D721Med (cell line): ENCODE measurements at places on chromosomes 3 and 15.

DNA sequence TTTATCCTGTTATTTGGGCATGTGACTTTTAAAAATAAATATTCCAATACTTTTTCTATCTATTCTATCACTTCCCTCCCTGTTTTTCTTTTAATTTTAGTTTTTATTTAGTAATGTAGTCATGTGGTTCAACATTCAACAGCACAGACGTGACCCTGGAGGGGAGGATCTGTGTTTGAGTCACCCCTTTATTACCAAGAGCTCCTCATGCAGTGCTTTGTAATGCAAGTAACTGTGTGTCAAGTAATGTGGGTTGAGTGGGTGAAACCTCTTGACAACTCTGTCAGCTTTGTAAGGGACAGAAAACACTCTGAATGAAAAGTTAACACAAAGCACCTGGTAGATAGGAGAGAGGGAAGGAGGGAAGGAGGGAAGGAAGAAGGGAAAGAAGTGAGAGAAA is 89.7 kb upstream of the FGF12 start:
- DNase-seq = no peak

DNA sequence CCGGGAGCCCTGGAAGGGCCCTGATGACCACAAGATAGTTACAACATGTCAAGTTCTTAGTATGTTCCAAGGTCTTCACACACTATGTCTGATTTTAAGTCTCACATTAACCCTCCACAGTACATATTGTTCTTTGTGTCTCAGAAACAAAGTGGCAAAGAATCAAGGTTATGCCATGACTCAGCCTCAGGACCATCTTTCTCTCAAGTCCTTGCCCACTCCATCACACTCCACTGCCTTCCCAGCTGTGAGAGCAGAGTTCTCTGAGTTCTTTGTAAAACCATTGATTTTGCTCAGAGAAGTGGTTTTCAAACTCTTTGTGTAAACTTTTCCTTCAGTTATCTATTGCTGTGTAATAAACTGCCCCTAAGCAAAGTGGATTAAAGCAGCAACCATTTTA is 67.9 kb upstream of the C3orf80 start:
- DNase-seq = no peak

GRCh38 chr3:9617056-9617455 is 32.2 kb upstream of the MTMR14 start:
- DNase-seq = no peak

DNA sequence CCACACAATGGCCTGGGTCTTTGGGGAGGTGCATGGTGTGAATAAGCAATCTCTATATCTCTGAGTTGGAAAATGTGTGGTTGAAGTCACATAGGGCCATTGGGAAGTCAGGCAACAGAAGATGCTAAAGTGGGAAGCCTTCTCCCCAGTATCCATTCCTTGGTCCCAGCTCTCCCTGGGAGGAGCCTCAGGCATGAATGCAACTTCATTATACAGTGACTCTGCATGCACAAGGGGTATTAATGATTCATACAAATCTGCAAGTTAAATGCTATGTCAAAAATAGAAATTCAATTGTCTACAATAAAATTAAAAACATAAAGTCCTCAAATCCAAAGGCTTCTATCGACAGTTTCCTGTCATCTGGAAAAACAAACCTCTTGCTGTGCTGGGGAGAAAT is 108.8 kb downstream of the RAB11A start:
- no peak for DNase-seq

- no peak for DNase-seq
Observed at GRCh38 chr3:50201573-50202315, 3.3 kb upstream of the SLC38A3 start.

DNA sequence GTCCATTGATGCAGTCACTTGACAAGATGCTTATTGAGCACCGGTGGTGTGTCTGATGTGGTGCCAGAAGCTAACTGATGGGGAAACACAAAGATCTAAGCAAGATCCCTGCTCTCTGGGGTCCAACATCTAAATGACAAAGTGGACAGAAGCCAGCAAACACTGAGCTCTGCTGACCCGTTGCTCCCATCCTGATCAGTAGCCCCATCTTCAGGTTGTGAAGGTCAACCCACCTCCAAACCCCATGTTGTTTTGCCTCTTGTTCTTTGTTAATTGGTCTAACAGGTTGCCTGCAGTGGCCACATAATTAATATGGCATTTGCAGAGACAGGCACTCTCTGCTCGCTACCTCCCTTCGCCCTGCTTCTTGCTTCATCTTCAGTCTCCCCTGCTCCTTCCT is 21.5 kb upstream of the GLCE start:
- no peak for DNase-seq

- DNase-seq = no peak
Observed at GRCh38 chr3:103690536-103690935, 1255.7 kb downstream of the ZPLD1 start.

- DNase-seq = no peak
Observed at GRCh38 chr3:8366219-8366810, 135.3 kb upstream of the LMCD1 start.

DNA sequence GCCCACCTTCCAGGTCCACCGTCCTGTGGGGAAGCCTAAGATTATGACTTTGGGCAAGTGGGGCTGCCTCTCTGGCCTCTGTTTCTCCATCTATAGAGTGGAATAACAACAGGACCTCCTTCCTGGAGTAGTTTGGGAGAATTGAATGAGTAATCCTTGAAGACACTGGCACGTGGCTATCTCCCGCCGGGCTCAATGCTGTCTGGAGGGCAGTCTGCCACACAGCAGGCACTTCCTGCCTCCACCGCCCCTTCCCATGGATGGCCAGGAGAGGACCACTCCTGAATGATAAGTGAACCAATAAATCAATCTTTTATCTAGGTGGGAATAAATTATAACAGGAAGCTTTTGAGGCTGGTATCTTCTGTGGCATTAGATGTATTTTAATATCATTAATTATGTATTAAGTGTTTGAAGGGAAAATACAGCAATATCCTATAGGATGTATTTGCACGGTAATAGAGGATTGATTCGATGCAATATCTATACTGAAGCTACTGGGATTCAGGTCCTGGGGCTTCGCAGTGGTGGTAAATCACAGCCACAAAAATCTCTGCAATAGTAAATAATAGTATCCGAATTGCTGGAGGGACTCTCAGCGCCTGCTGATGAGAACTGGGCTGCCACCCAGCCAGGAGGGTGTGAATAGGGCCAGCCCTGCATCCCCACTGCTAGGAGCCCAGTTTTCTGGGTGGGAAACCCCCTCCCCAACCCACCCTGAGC is 15.9 kb downstream of the MEGF11 start:
- DNase-seq = no peak

GRCh38 chr15:76235186-76235826 is 76.0 kb downstream of the ETFA start:
- DNase-seq = no peak

DNA sequence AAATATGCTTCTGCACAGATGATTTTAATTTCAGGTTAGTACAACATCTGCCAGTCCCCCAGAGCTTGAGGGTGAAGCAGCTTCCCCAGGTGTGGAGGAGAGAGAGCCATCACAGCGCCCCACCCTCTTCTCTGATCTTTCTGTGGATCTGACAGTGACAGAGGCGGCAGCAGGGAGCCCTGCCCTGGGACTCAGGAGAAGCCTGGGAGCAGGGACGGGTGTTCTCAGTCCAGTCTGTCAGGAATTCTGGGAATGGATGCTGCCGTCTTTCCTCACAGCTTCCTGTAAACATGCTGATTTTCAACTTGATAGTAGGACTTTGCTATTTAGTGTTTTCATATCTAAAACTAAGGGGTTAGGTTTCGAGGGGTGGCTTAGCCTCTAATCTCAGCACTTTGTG is 11.4 kb upstream of the RAB8B start:
- no peak for DNase-seq

GRCh38 chr15:100596792-100597191 is 5.2 kb downstream of the LINS1 start:
- DNase-seq = no peak

GRCh38 chr15:100614336-100614735 is 11.9 kb downstream of the ASB7 start:
- DNase-seq = no peak

DNA sequence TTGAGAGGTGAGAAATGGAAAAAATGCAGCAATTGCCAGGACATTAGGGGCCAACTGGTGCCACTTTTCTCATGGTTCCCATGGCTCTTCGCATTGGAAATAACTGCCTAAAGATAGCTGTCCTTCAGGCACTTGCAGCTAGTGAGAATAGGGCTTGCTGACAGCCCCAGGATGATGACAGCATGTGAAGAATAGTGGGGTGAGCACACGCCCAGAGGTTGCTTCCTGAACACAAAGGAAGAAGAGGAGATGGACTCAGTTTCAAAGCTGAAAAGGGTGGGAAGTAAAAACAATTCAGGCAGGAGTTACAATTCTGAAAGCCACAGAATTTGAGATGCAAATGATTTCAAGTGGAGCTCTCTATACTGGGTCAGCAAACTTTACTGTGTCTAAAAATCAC is 45.6 kb downstream of the TNFAIP8L3 start:
- DNase-seq = no peak

DNA sequence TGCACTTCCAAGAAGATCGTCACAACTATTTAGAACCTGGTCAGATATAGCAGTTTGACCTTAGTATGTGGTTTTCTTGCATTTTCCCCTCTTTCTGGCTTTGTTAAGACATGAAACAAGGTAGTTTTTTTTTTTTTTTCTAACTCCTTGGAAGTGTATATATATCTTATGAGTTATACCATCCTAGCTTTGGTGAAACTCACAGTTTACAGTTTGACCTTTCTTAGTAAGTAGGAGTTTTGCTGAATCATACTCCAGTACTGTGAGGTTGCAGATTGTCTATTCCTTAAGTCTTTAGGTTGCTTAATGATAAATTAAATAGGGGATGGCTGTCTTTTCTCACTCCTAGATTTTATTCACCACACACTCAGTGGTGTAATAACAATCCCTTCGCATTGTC is 325.0 kb downstream of the RBMS3 start:
- DNase-seq = no peak

- no peak for DNase-seq
Observed at GRCh38 chr15:23416349-23417276, 30.4 kb downstream of the GOLGA6L2 start.

GRCh38 chr3:192161661-192162060 is 565.7 kb downstream of the FGF12 start:
- DNase-seq = no peak

DNA sequence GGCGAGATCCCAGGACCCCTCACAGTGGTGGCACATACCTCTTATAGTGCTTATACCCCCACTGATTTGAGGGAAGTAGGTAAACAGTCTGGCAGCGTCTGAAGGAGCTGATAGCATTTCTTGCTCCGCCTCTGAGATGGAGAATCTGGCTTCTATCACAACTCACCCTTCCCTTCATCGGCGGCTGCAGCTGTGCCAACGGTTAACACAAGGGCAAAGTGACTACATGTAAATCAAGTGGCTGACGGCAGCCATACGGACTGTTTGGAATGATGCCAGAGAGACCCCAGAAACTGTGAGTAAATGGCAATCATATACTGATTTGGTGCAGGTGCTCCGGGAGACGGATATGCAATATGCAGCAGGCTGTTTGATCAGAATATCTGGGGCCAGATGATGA is 66.8 kb upstream of the UNC13C start:
- no peak for DNase-seq

DNA sequence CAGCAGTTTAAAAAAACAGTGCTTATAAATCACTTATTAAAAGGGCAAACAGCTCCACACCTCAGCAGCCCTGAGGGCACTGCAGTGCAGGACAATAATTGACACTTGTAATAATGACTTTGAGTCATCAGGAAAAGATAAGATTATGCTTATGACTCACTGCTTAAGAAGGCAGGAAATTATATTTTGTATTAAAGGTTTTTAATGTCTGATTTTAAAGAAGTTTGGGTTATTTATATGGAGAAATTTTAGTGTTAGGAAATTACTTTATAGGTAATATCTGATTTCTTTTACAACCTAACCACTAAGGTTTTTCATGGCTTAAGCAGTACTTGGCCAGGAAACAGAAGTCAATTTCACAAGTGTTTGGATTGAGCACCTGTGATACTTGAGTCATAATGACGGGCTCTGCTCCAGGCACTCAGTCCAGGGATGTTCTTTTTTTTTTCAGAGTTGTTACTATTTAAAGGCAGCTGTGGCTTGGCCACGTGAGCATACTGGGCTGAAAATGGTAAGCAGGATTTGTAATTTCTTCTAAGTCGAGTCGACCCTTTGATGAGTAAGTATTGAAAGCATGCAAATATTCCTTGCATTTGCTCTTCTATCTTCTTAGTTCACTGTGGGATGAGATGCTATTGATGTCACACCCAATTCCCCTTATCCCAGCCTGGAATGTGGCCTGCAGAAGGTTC is 21.6 kb upstream of the SLC6A20 start:
- DNase-seq = no peak

- no peak for DNase-seq
Observed at GRCh38 chr3:88707837-88708236, 399.6 kb upstream of the EPHA3 start.

- DNase-seq = no peak
Observed at GRCh38 chr3:191523148-191523547, 62.2 kb downstream of the PYDC2 start.

GRCh38 chr15:45130291-45131000 is 652 bp downstream of the DUOX1 start:
- DNase-seq = no peak

- no peak for DNase-seq
Observed at GRCh38 chr3:170189398-170190256, 8.1 kb upstream of the PHC3 start.

- DNase-seq = no peak
Observed at GRCh38 chr3:107797586-107797985, 274.8 kb downstream of the BBX start.

GRCh38 chr15:89192766-89193165 is 28.6 kb downstream of the RLBP1 start:
- DNase-seq = no peak

GRCh38 chr3:115832265-115832664 is 209.0 kb downstream of the GAP43 start:
- no peak for DNase-seq

DNA sequence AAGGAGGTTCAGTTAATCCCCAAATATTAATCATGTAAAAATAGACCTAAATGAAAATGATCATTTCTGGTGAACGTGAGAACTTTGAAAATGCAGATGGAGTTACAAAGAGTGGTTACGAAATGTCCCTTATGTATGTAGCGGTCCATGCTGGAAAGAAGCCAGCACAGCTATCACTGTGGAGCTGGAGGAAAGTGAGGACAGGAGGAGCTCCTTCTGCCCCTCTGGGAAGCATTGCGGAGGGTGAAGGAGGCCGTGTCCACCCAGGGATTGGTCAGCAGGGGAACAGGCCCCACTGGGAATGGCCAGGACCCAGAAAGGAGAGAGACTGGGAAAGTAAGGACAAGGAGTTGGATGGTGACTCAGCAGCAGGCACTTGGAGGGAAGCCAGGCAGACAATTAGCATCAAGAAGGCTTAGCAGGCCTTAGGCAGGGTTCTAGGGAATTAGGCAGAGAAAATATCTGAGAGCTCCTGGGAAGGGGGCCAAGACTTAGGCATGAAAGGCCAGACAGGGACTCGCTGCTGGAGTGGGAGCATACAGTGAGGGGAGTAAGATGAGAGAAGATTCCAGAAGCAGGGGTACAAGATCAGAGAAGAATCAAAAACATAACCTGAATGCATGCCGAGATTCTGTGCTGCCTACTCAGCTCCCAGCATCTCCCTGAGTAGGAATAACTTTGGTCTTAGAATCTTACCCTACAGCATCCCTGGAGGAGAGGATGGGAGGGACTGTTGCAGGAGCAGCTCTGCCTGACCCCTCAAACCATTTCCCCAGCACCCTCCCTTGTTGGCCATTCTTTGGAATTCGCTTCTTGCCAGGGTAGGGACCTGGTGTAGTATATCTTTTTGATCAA is 171.0 kb upstream of the UMPS start:
- DNase-seq = peak; percentile 40
